Fibroblast of upper back skin (primary cell): ENCODE measurements at places on chromosomes 6 and 20.

GRCh38 chr6:81786150-81786549 is 33.7 kb upstream of the TENT5A start:
- no peak for DNase-seq

DNA sequence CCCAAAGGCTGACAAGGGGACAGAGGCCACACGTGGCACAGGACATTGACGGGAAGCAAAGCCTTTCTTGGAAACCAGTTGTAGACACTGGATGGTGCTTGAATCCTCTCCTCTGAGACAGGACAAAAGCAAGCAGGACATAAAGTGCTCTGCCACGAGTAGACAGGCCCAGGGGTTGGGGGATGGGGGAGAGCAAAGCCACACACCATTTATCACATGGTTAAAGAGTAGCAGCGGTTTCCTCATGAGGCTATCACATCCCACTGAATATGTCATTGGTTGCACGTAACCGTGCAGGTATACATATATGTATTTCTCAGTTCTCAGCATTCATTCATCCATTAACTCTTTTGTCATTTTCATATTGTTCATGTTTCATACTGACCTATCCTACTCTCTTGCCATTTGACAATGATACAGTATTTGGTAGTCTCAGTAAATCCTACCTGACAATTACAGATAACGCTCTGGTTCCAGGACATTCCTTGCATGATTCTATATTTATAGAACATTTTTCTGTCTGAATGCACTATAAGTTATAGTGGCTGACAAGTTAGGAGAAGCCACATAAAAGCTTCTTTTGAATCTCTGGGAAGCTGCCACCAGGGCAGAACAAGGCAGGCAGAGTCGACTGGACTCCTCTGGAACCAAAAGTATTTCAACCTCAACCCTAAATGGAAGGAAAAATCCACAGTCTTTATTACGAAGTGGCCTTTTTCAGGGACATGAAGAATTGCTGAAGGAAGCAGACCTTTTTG is 23.5 kb downstream of the METTL24 start:
- peak; percentile 67 for DNase-seq

DNA sequence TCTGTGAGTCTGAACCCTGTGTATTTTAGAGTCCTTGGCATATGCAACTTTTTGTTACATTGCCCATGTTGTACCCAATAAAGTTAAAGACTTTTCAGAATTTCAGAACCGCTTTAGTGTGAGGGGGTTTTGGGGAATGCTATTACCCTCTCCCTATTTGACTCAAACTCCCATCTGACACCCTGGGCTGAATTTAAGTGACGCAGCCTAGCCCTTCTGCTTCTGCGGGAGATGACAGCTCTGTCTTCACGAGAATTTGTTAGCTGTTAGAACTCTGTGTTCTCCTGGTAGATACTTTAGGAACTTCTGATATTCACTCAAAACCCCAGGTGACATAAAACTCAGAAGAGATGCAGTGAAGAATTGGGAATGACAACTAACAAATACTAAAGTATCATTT is 500.6 kb upstream of the ID4 start:
- DNase-seq = no peak

DNA sequence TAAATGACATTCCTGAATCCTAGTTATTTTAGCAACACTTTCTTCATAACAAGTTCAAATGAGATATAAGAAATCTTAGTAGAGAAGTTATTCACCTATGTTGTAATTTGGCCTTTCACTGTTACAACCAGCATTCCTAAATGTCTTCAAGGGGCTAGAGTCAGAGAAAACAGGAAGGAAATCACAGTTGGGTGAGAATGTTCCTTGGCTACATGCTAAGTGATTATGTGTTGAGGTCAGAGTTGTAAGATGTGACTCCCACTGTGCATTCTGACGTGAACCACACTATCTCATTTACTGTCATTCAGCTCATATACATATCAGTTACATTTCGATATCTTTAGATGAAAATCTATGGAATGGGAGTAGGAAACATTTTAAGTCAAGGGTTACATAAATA is 51.0 kb upstream of the MLIP start:
- DNase-seq = peak; percentile 60

DNA sequence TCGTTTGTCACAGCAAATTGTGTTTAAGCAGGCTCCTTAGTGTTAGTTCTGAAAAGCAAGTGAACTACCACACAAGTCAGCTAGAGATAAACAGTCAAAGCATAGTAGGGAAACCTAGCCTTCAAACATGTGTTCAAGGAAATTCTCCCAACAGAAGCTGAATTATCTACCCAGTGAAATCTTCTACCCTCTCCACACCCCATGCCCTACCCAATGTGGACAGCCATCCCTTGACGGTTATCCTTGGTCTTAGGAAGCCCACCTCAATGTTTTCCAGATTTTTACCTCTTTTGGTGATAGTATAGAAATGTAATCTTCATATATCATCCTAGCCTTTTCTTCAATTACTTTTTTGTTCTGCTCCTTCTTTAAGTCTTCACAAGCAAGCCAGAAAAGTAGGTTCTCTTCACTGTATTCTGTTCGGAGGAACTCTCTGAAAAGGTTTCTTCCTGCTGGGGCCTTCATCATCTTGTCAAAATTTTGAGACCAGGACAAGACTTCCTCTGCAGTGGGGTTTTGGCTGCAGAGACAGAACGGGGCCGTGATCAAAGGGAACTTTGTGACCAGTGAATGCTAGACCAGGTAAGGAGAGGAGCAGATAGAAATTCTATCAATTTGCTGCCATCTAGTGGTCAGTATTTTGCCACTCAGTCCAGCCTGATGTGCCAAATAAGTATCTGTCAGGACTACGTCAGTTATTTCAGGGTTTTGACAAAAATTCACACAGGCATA is 21.6 kb upstream of the MTRF1L start:
- peak; percentile 57 for DNase-seq

DNA sequence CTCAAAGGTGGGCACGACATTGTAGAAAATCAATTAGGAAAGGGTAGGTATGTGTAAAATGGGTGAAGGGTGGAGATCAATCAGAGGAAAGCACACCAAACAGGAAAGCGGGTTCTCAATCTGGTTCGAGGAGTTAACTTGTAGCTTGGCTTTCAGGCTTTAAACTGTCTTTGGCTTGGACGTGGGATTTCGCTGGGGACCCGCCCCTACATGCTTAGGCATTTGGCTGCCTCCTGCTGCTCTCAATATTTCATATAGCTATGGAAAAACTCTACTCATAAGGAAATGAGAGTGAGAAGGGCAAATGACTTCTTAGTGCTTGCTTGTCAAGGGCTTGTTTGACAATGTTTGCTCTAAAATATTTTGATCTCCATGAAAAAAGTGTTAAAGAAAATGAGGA is 38.1 kb upstream of the PDE7B start:
- no peak for DNase-seq

DNA sequence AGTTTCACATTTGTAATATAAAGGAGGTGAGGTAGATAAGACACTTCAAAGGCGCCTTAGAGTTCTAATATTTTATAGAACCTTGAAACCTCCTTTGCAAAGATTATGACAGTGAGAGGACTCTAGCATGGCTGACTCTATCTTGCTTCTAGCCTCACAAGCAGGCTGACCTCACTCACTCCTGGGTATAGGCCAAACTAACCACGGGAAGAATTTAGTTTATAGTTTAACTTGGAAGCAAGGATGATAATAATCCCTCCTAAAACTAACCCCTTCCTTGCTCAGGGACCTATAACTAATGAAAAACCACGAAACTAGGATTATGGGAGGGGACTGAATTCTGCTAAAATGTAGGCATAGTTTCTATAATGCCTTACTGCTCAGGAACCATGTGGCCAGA is 84.3 kb downstream of the FILIP1 start:
- DNase-seq = peak; percentile 66

DNA sequence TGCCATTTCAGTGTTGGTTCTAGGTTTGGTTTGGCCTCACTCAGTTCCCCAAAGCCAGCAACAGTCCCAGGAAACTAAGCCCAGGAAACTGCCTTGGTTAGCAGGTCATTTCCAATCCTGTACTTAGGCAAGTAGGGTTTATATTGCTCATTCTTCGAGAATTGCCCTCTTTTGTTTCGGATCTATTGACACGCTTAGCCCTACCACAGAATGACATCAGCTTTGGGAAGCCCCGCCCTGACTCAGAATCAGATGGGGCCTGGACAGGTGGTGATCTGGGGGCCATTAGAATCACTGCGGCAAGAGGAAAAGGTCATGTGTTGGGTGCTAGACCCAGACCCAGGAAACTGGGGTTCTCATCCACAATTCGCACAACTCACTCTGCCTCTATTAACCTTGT is 578.2 kb downstream of the QKI start:
- no peak for DNase-seq

GRCh38 chr20:58553166-58553696 is 38.0 kb upstream of the APCDD1L start:
- no peak for DNase-seq

GRCh38 chr6:18471232-18471964 is 84.2 kb downstream of the RNF144B start:
- no peak for DNase-seq

DNA sequence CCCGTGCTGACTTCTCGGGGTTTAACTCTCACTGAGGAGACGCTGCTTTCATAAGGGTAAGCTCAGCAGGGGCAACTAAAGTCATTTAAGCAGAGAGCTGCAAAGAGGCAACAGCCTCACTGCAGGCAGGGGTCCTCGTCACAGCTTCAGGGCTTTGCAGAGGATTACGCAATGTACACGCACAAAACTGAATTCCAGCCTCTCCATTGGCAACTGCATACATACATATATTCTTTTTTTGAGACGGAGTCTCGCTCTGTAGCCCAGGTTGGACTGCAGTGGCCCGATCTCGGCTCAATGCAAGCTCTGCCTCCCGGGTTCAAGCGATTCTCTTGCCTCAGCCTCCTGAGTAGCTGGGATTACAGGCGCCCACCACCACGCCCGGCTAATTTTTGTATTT is 2.4 kb downstream of the GMEB2 start:
- DNase-seq = peak; percentile 50

GRCh38 chr6:161449521-161449920 is 175.7 kb upstream of the AGPAT4 start:
- DNase-seq = no peak

DNA sequence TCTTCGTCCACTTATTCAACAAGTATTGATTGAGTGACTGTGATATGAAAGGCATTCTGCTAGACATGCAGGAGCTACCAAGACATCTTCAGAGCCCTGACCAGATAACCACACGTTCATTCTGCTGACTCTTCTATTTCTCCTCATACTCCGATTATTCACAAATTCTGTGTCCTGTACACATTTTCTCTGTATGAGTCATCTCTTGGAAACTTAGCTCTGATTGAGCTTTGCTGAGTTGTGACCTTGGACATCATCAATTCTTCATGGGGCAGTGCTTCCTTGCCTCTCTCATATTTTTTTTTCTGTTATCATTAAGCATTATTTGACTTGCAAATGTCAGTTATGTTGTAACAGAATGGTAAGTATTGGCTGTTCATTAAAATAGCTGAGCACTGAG is 351.6 kb upstream of the CNR1 start:
- DNase-seq = no peak

DNA sequence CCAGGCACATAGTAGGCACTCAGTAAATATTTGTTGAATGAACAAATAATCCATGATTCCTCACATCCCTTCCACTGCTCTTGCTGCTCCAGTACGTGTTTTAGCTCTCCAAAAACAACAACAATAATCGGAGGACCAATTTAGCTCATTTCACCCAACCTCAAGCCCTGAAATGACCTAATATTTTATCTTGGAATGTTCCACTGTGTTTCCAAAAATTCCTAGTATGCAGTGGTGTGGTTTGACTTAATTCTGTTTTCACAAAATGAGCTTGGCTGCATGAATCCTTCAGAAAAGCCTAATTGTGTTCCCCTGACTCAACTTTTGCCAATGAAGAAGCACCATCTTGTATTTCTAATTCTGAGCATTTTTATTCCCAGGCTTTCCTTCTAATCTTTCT is 168.0 kb upstream of the PHACTR1 start:
- DNase-seq = peak; percentile 86

DNA sequence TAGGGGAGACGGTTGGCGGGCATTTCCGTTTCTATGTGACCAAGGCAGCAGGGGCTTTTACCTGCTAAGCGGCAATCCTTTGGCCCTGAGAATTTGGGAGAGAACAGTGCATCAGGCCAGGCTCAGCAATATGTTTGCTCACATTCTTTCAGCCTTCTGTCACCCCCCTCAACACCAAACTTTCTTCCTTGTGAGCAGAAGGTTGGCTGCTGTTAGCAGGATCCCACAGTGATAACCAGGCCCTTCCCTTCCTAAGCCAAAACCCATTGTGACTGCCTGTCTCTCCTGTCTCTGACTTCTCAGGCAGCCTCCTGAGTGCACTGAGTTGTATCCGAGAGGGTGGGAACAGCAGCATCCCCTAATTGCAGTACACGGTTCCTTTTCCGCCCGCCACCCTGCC is 43.7 kb downstream of the STK35 start:
- DNase-seq = no peak

- no peak for DNase-seq
These were observed 125.2 kb upstream of the ESR1 start for GRCh38 chr6:151682251-151682650.

DNA sequence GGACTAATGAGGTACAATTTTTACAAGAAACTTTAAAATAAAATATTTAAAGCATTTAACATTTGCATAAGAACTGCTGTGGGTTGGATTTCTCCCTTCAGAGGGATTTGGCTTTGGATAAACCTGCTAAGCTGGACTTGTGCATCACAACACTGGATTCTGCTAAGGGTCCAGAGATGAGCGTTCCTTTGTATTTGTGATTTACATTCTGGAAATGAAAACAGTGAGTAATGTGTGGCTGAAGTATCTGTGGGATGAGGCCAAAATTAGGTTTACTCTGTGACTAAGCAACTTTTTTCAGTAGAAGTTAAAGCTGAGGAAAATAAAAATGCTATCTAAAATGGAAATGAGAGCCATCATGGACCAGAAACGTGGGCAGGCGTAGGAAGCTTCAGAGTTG is 494.3 kb downstream of the EPM2A start:
- DNase-seq = peak; percentile 69

- no peak for DNase-seq
These were observed 99.2 kb downstream of the NOL4L start for GRCh38 chr20:32485770-32486478.

- peak; percentile 51 for DNase-seq
These were observed 23.1 kb downstream of the GNAS start for GRCh38 chr20:58875541-58876134.

DNA sequence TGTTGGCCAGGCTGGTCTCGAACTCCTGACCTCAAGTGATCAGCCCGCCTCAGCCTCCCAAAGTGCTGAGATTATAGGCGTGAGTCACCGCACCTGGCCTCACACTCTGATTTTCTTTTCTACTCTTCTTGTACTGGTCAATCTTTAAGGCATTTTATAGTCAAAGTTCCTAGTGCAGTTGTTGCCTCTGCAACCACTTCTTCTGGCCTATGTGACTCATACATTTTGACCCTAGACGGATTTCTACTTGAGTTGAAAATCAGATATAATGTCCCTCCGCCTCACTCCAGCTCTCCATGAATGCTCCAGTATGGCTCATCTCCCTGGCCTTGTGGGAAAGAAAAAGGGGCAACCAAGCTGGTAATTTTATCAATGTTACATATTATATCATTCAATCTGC is 42.4 kb downstream of the TNFRSF21 start:
- DNase-seq = no peak

DNA sequence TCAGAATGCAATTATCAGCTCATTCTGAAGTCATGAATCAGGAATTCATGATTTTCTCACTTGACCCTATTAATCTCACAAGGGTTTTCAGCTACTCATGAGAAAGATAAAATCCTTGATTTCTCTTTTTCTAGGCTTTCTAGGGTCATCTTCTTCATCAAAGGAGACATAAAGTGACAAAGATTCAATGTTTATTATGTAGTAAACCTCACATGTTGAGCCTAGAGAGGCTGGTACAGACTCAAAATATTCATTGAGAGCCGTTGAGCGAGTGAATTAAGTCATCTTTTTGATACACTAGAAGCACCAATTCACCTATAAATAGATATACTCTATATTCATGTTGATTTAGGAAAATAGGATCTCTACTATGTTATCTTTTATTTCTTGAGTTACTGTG is 104.8 kb upstream of the TRAF3IP2 start:
- no peak for DNase-seq
